ENCODE measurements at places on chromosomes 12 and 14.

DNA sequence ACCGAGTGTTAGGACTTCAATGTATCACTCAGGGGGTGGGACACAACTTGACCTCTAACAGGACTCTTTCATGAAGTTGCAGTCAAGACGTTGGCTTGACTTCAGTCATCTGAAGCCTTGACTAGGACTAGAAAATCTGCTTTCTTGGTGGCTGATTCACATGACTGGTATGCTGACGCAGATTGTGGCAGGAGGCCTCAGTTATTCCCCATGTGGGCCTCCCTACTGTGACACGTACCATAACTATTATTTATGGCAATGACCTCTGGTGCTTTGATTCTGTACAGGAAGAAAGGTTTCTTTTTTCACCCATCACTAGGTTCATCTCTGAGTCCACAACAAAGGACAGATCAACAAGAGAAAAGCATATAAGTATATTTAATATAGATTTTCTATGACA is 270.4 kb downstream of the NEDD1 start:
- DNase-seq = no peak

GRCh38 chr14:69573831-69574262 is 824 bp downstream of the CCDC177 start:
- DNase-seq = no peak

- DNase-seq = no peak
Measured at GRCh38 chr14:99660794-99661193, 15.9 kb downstream of the HHIPL1 start.

DNA sequence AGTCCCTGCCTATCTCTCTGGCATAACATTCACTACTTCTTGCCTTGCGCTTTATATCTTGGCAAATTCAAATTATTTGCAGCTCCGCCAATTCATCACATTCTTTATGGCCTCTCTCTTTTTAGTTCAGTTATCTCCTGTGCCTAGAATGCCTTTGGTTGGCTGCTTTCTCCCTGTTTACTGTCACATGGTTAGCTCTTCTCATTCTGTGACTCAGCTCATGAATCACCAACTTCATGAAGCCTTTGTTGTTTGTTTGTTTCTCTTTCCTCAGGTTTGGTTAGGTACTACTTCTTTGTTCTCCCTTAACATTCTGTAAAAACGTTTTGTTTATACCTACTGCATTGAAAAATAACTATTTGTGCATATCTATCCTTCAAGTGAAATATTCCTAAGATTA is 376.5 kb upstream of the GARIN6 start:
- DNase-seq = no peak

GRCh38 chr12:55043542-55043941 is 23.8 kb downstream of the NEUROD4 start:
- DNase-seq = no peak

- DNase-seq = no peak
Measured at GRCh38 chr14:68811171-68811570, 18.3 kb upstream of the ZFP36L1 start.

DNA sequence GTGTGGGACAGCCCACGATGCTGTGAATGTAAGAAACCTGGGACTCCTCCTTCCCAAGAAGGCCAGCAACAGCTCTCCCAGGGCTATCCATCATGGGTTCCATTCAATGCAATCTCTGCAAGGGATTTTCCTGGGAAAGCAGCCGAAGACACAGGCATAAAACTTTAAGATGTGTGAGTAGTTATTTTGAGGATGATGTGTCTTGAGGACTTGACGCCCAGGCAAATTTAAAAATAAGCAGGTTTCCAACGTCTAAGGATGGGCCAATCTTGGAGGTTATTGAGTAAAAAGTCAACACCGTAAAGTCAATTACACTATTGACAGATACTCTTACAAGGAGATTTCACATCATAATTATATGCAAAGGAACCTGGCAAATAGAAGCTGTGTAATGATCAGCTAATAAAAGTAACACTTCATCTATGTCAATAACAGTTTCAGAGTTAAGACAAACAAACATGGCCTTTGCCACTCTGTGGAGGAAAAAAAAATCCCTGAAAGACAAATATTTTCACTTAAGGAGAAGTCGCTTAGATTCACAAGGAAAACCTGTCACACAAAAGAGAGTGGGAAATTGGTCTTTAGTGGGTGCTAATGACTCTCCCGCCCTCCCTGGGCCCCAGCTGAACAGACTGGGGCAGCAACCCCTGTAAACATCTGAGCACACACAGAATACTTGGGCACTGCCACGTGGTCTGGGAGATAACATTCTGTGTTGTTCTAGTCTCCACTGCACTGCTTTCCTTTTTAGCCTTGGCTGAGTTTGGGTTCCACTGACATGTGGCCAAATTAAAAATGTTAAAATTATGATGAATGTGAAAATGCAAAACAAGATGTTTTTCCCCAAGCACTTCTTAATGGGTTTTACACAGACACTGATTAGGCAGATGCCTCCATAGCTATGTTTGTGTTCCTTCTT is 240.9 kb downstream of the FOXN3 start:
- DNase-seq = no peak

DNA sequence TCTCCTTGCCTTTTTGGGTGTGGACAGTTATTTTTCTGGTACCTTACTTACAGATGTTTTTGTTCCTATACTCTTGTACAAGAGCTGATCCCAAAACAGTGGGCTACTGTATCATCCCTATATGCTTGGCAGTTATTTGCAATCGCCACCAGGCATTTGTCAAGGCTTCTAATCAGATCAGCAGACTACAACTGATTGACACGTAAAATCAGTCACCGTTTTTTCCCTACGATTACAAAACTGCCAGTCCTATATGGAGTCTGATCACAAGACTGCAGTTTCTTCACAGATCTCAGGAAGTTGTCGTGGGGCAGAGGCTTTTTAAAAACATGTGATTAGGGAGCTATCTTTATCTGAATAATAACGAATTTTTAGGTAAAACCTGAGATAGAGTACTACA is 1.3 kb downstream of the LYSET start:
- DNase-seq = no peak

- DNase-seq = no peak
Measured at GRCh38 chr14:102517392-102518062, 8.0 kb upstream of the ANKRD9 start.

- no peak for DNase-seq
Measured at GRCh38 chr14:74134484-74134883, 49.7 kb downstream of the LIN52 start.

DNA sequence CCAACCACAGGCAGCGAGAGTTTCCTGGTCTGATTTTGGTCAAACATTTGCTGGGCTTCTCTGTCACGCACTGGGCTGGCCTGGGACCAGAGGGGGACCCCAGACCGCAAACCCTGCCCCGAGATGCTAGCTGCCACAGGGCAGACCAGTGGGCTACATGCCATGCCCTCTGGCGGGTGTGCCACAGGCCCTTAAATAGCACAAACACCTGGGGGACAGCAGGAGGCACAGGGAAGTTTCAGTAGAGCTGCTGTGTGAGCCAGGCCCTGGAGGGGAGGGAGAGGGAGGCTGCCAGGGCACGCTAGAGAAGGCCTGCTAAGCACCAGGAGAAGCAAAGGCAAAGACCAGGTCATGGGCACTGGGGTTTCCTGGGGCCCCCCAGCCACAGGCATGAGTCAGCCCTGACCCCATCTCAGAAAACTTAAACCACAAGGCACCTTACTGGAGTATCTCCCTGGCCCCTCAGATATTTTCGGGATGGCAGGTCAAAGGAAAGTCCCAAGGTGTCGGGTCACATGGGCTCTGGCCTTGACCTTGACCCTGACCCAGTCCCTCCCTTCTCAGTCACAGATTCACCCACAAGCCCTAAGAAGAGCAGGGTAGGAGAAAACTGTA is 29.2 kb downstream of the ITPK1 start:
- DNase-seq = no peak

DNA sequence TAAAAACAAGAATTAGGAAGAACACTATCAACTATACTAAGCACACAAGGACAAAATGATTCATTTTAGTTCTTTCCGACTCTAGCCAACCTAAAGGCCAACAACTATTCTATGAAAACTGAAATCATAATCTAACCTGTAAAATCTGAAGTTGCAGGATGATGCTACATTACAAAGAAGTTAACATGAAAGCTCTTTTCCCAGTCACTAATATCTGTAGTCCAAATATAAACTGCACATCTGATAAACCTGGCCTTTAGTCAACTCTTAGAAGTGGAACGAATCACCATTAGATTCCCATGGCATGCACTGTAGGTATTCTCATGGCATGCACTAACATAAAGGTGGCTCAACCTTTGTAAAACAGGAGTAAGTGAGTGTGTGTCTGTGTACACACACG is 41.7 kb downstream of the BLTP3B start:
- no peak for DNase-seq

DNA sequence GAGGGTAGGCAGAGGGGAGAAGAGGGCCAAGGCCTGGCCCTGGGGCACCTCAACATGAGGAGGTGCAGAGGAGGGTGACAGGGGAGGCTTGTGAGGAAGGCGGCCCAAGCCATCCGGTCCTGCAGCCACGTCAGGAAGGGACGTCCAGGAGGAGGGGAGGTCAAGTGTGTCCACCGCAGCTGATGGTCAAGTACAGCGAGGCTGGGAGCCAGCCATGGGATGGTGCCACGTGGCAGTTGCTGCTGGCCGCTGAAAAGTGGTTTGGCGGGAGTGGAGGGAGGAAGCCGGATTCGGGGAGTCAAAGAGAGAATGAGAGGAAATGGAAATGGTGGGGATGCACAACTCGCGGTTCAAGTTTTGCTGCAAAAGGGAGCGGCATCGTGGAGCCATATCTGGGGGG is 41.2 kb downstream of the PRIMA1 start:
- no peak for DNase-seq

- no peak for DNase-seq
Measured at GRCh38 chr12:91986084-91986483, 159.6 kb downstream of the BTG1 start.

DNA sequence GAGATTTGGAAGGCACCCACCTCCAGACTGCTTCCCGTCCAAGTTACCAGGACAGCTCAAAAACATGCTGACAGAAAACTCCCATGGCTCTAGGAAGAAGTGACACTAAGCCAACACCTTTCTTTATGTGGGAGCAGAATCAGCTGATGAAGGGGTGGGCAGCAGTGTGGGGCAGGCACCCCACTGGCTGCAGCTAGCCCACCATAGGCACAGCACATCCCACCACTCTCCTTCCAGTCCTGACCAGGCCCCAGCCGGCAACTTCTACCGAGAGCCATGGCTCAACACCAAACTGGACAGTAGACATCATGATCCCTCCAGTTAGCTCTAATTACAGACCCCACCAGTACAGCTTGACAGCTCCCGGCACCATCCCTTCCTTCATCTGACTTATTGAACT is 45.0 kb downstream of the SH2B3 start:
- DNase-seq = no peak

- DNase-seq = no peak
Measured at GRCh38 chr12:107026806-107027635, 40.1 kb upstream of the MTERF2 start.

DNA sequence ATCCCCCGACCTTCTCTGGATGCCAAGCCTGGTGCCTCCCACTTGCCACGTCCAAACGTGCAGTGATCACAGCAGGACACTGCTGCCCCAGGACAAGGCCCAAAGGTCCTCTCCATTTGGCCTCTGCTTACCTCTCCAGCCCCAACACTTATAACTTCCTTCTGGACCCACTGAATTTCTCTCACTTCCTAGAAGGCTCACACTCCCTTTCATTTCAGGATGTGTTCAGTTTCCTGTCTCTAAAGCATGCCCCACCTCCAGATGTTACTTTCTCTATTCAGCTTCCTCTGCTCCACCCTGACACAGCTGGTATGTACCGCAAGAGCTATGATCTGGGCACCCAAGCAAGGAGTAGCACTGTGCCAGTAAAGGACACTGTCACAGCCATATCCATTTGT is 33.0 kb downstream of the CDKL1 start:
- peak; percentile 96 for DNase-seq

DNA sequence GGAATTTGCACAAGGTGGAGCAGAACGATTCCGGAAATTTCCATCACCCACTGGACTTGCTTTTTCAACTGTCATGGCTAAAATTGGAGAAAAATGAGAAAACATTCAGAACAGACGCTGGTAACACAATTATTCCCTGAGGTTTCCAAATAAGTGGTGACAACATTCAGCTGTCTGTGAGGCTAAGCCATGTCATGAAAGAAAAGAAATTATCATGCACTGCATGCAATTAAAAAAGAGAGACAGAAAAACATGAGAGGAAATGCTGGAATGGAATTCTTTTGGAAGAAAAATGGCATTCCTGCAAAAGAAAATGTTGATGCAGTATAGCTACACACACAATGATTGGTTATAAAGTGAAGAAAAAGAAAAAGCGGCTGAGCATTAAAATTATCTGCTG is 87.3 kb downstream of the C2CD5 start:
- DNase-seq = no peak

- DNase-seq = no peak
Measured at GRCh38 chr14:68623307-68623706, 169.6 kb downstream of the ZFP36L1 start.

GRCh38 chr14:33555710-33556350 is 395.0 kb downstream of the EGLN3 start:
- DNase-seq = no peak

- peak; percentile 39 for DNase-seq
Measured at GRCh38 chr14:85195872-85196477, 334.0 kb upstream of the FLRT2 start.

DNA sequence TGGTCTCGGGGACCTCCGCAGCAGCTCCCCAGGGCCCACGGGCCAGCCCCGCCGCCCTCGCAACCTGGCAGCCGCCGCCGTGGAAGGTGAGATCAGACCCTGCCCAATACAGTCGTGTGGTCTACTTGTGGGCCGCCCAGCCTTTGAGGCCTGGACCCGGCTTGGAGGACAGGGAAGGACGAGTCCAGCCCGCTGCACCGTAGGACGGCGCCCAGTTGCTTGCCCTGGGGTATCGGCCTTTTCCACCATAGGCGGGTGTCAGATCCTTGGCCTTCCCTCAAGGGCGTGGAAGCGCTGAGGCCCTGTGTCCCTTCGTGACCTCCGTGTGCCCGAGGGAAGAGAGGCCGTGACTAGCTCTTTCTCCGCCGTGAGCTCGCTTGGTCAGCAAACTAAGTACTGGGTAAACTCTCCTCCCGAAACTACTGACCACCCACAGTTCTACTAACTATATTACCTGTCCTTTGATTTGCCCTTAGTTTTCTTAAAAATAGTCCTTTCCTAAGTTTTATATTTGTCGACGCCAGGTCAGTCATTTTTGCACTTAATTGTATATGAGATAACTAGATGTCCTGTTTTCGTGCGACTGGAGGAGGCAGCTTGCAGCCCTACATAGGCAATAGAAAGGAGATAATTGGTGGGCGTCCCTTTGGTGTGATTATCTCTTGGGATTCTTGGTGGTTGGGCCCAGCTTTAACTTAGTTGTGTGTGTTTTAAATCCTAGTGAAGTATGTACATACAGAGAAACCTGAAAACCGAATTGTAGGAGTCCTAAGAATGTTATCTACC is 757 bp downstream of the SLC25A3 start:
- no peak for DNase-seq

DNA sequence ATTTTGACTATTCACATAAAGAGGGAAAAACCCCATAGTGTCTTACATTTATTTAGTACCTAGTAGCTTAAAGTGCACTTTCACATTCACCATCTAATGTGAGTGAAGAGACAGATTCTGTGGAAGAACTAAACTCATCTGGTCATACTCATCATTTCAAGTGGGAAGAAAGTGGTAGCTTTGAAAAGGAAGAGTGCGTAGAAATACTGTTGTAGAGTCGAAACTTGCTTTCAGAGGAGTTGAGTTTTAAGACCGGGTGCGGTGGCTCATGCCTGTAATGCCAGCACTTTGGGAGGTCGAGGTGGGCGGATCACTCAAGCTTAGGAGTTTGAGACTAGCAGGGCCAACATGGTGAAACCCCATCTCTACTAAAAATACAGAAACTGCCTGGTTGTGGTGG is 222.2 kb downstream of the ERC1 start:
- DNase-seq = no peak

Data from Kasumi-1 (cell line).